ENCODE measurements at places on chromosomes 2 and 18.
A peak's percentile ranks its signal among the peaks of the same experiment; 100 is the strongest.

DNA sequence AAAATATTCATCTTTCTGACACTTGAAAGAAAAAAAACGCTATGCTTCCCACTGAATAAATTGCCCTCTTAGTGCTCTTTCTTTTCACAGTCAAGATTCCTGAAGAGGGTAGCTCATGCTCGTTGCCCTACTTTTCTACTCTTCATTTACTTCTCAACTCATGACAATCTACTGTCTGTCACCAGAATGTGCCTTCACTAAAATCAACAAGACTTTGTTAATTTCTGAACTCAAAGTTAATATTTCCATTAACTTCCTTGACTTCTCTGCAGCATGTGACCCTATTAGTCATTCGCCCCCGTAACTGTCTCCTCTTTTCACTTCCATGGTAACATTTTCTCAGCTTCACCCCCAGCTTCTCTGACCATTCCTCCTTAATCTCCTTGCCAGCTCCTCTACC lies 98.9 kb upstream of the MAPRE2 start:
- no peak for DNase-seq

- no peak for DNase-seq
These were observed 557.9 kb downstream of the DCC start for GRCh38 chr18:52897611-52898484.

- no peak for DNase-seq
These were observed 133.5 kb downstream of the TMEM182 start for GRCh38 chr2:102895376-102895775.

- no peak for DNase-seq
These were observed 106.4 kb upstream of the SERTAD2 start for GRCh38 chr2:64760128-64760527.

DNA sequence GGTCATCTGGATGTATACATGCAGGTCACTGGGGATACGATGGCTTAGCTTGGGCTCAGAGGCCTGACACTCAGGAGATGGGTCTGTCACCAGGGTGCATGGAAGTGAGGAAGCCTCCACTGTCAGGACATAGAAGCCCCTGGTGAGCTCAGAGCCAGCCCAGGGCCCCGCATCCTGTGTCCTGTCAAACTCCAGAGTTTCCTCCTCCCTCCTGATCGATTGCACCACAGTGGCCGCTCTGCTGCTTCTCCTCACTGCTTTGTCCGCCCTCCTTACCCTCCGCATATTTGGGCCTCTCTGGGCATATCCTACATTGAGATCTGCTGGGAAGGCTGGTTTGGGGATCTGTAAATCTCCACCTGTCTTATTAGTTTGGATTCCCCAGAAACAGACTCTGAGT lies 37.5 kb upstream of the ATG16L1 start:
- no peak for DNase-seq

DNA sequence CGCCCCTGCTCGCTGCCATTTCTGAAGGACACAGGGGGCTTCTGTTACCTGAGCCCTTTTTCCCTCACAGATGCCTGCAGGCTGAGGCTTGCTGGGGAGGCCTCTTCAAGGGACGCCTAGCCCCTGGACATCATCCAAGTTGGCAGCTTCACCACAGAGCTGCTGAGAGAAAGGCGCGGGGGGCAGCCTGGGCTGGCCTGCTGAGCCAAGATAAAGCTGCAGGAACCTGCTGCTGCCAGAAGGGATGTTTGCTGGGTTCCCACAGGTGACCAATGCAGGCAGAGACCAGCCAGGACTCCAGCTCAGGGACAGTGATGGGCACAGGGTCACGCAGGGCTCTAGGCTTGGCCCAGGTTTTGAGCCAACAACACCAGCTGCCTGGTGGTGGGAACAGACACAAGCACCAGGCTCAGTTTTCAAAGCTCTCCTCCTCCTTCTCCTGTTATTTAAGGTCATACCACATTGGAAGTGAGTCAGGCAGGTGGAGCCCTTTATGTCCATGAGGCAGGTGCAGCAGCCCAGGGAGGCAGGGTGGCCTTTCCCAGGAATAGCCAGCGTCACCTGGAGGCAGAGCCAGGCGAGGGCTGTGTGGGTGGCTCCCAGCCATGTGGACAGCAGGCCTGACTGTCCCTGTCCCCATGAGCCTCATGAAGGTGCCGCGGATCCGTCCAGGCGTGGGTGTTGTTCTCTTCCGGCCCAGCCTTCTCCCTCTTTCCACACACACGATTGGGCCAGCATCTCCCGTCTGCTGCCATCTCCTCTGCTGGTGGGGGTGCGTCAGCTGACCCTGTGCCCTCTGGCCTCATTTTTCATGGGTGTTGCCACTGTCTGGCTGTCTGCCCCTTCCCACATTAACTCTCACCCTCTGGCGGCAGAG lies 515.5 kb upstream of the MYT1L start:
- DNase-seq = peak; percentile 93

DNA sequence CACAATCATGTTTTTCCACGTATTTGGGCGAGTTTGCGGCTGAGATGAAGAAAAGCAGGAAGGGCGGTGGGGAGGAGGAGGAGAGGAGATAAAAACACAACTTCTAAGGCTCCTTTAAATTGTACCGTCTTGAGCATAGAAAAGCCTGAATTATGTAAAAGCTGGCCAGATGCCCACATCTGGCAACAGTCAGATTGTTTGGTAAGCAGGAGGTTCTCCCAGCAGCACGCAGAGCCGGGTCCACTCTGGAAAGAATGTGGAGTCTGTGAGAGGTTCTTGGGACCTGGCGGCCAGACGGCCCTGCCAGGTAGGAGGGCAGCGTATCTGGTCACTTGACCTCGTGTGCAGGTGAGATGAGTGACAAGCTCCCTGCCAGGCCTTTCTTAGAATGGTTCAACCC lies 215.3 kb upstream of the APCDD1 start:
- DNase-seq = no peak

DNA sequence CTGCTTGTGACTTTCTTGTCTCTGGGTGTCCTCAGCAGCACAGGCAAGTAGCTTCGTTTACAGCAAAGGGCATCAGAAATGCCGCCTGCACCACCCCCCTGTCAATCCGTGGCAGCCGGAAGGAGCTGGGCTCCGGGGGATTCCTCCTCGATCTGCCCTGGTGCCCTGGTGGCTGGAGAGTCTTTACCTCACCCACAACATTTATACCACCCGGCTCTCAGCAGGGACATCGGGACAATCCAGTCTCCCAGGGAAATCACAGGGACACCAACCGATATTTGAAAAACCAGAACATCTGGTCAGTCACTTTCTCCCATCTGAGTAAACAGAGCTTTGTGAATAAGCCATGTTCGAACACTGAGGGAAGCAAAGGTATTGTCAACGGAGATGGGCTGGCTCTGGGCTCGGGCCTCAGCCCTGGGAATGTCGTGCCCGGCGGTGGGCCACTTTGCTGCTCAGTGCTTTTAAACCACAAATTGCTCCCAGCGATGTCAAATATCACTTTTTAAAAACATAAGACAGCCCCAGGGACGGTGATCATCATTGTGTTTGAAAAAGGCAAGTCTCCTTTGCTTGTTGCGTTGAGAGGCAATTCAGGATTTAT lies 210.0 kb upstream of the SALL3 start:
- peak; percentile 42 for DNase-seq

DNA sequence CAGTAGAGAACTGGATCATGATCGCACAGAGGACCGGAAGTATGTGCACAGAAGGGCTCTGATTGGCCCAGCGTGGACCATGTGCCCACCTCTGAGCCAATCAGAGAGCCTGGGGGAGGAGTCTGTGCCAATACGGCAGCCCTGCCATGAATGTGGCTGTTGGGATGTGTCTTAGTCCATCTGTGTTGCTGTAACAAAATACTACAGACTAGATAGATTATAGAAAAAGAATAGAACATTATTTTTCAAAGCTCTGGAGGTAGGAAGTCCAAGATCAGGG lies 132.0 kb downstream of the NDUFA10 start:
- DNase-seq = no peak

DNA sequence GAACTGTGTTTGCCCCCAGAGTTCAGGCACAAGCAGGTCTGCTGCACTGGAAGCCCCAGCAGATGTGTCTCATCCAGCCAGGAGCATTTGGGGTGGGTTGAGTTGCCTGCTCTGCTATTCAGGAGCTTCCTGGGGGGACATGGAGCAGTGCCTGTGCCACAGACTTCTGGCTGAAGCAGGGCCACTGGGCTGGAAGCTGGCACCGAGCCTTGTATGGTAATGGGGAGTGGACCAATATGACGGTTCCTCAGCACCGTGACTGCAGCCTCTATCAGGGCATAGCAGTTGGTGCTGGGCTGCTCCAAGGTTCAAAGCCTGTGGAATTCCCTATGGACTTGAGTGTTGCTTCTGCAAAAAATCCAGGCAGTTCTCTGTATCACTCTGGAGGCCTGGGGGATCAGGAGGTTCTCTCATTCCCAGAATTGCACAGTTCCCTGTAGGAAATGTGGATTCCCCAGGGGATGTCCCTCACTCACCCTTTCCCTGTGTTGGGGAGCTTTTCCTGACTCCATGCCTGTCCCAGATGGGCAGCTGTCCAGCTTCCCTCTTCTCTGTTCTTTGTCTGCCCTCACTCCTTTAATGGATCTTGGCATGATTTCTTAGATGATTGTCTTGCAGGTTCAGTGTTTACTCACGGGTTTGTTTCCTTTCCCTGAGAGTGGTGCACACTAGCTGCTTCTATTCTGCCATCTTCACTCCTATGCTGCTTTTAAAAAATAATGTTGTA lies 37.2 kb upstream of the THSD7B start:
- no peak for DNase-seq

DNA sequence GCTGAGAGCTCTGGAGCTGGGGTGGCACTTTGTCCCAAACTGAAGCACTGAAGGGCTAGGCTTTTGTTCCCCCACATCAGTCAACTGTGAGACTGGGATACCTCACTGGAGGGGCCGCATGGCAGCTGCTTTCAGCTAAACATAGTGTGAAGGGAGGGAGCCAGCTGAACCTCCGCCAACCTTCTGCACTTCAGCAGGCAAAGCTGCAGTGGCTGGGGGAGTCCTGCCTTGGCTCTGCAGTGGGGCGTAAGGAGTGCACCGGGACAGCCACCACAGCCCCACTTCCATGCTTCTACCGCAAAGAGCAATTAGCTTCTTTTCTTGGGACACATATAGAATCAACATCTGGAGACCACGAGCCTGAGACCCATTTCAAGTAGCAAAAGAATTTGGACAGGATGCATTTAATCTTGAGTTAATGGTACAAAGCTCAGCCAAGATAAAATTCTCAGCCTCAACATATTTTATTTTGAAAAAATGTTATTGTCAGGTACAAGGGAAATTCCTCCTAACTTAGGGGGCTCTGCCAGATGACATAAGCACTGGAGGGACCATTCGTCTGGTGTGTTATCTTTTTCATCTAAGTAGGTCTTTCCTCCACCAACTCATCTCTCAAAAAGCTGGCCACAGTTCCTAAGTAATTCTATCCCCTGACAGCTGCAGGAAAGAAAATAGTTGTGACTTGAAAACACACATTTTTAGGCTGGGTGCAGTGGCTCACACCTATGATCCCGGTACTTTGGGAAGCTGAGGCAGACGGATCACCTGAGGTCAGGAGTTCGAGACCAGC lies 25.6 kb upstream of the MYCN start:
- DNase-seq = no peak

- DNase-seq = no peak
These were observed 80.7 kb upstream of the NETO1 start for GRCh38 chr18:72948439-72948838.

DNA sequence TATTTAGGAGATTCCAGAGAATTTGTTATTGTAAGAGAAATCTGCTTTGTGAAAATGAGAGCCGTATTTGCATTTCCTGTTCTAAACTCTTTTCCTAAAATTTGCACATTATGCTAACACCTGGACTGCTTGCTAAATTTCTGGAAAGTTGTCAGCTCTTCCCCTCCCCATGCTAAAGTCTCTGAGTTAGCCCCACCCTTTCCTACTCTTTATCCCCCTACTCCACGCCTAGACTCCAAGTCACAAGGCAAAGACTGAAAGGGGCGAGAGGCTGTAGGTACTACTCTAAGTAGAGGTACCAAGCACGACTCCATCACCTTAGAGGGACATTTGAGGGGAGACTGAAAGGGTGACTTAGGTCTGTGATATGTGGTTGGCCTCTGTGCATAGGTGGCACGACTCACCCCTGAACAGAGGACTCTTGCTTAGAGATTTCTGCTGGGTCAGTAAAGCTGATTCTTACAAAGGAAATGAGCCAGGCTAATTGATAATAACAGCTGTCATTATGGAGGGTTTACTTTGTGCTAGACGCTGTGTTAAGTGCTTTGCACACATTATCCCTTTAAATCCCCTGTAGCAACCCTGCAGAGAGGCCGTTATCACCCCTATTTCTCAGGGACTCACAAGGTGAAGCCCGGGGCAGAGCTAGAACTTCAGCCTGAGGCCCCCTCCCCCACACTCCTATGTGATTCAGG lies 373.5 kb downstream of the EN1 start:
- DNase-seq = peak; percentile 65

- DNase-seq = no peak
These were observed 248.8 kb downstream of the MREG start for GRCh38 chr2:215764441-215765048.

DNA sequence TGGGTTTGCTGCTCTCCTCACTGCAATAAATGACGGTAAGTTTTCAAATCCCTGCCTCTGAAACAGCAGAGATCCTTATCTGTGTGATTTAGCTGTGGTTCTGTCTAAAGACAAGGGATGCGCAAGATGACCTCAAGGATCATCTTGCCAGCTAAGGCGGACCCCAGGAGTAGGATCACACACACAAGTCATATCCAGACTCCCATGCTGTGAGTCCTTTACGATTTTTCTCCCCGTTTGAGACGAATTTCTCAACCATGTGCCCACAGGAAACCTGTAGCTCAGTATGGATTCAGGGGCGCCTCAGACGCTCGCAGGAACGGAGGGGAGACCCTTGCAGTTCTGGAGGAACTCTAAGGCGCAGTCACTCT lies 11.1 kb upstream of the DCTN1 start:
- DNase-seq = peak; percentile 23

- no peak for DNase-seq
These were observed 42.4 kb downstream of the PLCL1 start for GRCh38 chr2:197846777-197847176.

GRCh38 chr2:22449696-22450095 lies 935.3 kb upstream of the KLHL29 start:
- no peak for DNase-seq

GRCh38 chr2:38528008-38528442 lies 74.7 kb downstream of the HNRNPLL start:
- peak; percentile 35 for DNase-seq

- DNase-seq = peak; percentile 81
These were observed 124.5 kb upstream of the CCDC150 start for GRCh38 chr2:196515051-196515450.

DNA sequence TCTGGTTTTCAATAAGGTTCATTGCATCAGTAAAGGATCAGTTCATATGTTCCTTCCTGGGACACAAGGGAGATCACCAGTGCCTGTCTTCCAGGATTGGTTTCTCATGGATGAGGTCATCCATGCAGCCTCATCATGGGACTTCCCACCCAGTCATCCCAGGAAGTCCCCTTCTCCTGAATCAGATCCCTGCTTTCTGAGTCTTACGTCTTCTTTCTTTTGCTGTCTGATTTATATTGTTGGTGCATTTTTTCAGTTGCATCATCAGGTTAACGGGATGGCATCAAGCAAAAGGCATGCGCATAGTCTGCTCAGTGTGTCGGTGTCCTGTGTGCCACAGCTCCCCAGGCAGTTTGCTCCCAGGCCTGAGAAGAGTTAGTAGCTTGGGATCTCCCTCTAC lies 105.9 kb downstream of the SOX11 start:
- DNase-seq = no peak

- DNase-seq = no peak
These were observed 3.7 kb upstream of the MRPS9 start for GRCh38 chr2:105034170-105034569.

- DNase-seq = no peak
These were observed 102.7 kb upstream of the SMAD2 start for GRCh38 chr18:48032876-48033789.

Measured in NCI-H510A treated with DMSO at 0.1 percent for 48 hours (cell line).